ENCODE measurements at places on chromosomes 3 and 15. TPM values are rescaled to one million over a fixed set of nuclear protein-coding genes. Genes with fewer than 3 reads are reported as not detected.

- H3K27me3 ChIP-seq, result no peaks in the 10 kb centered on the region
- H3K4me3 ChIP-seq, result no peak overlapping the region
- no peaks in the 10 kb centered on the region for H3K36me3 ChIP-seq
- no peak for DNase-seq
Measured at GRCh38 chr3:71277341-71277740, 306.2 kb downstream of the FOXP1 start.

DNA sequence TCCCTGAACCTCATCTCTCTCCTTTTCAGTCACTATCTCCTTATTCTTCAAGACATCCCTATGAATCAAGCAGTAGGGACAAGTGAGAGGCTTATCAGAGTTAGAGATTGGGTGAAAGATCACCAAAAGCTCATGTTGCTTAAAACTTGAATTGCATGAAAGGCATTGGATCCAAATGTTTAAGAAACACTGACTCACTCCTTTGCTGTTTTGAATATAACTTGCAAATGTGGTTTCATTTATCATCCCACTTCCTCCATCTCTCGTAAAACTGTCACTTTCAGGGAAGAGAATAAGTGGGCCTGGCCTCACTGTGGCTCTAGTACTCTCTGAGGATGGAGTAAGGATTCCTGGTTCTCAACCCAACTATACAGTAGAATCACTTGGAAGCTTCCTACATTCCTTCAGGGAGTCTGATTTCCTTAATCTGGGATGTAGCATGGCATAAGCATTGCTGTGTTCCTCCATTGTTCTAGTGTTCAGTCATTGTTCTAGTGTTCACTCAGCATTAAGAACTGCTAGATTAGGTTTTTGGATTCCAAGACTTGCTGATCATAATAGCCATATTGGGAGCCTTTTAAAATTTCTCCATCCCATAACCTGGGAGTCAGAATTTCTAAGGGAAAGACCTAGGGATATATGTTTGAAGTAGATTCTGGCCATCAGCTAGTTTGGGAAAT is 171.8 kb downstream of the TMEM108 start:
- no peak overlapping the region for H3K4me3 ChIP-seq
- no peak overlapping the region for H3K27ac ChIP-seq

GRCh38 chr3:76212679-76213078 is 427.3 kb upstream of the ZNF717 start:
- no peak overlapping the region for H3K4me3 ChIP-seq
- H3K4me1 ChIP-seq, result no peaks in the 10 kb centered on the region
- H3K36me3 ChIP-seq, result no peaks in the 10 kb centered on the region
- H3K27me3 ChIP-seq, result no peaks in the 10 kb centered on the region
- no peak for DNase-seq
- no peak overlapping the region for H3K27ac ChIP-seq

DNA sequence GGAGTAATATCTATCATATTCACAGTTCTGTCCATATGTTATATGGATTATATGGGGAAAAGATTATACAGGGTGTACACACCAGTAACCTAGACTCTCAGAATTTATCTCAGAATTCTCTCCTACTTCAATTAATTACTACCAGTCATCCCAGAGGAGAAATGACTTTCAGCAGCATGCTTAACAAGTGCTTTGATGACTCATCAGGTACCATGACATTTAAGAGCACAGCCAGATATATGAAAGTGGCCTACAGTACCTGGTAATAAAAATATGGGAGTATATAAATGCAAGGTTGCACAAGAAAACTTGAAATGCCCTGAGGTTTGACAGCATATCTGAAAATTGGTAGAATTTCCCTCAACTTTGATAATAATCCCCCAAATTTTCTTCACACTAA is 1273.0 kb downstream of the OTOL1 start:
- H3K36me3 ChIP-seq, result no peaks in the 10 kb centered on the region
- H3K4me3 ChIP-seq, result no peak overlapping the region
- H3K4me1 ChIP-seq, result peaks cover 3% of the 10 kb centered on the region
- no peak overlapping the region for H3K27ac ChIP-seq
- no peak for DNase-seq
- H3K27me3 ChIP-seq, result no peaks in the 10 kb centered on the region

The GOLGA8G gene
- total RNA-seq, result not detected

GRCh38 chr15:28060005-28060404 is 39.1 kb downstream of the OCA2 start:
- no peak for DNase-seq
- no peak overlapping the region for H3K27ac ChIP-seq
- H3K36me3 ChIP-seq, result no peaks in the 10 kb centered on the region
- H3K27me3 ChIP-seq, result no peaks in the 10 kb centered on the region
- no peak overlapping the region for H3K4me3 ChIP-seq

The BNC1 gene
- total RNA-seq, result not detected

GRCh38 chr3:155846119-155846518 is 8.1 kb downstream of the SLC33A1 start:
- peaks cover under 1% of the 10 kb centered on the region for H3K4me1 ChIP-seq
- no peaks in the 10 kb centered on the region for H3K36me3 ChIP-seq
- DNase-seq, result no peak
- H3K27ac ChIP-seq, result no peak overlapping the region

- peaks cover 3% of the 10 kb centered on the region for H3K4me1 ChIP-seq
- no peaks in the 10 kb centered on the region for H3K27me3 ChIP-seq
- DNase-seq, result no peak
Measured at GRCh38 chr3:10371789-10372188, 50.9 kb upstream of the SEC13 start.

The EPHB3 gene
- total RNA-seq, result 2.3 TPM

The WDR93 gene
- total RNA-seq, result 0.51 TPM

DNA sequence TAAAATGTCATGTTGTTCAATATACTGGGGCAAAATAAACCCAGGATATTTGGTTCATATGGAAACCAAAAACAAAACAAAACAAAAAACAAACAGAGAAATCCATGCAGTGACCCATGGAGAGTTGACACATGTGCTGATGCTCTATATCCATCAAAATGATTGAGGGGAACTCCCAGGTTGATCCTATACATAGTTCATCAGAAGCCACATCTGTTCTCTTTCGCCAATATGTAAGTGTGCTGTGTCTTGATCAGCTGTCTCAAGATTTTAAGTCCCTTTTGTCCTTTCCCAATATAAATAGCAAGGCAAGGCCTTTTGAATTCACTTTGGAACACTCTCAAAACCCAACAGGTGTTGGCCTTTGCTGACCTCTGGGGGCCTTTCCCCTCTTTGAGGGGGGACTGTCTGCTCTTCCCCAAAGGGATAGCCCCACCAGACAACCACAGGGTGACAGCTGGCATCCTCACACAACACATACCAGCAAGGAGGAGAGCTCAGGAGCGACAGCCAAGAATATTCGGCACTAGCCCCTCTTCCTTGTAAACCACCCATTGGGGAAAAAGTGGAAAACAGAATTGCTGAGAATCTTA is 209.4 kb upstream of the CD96 start:
- peaks cover 19% of the 10 kb centered on the region for H3K4me1 ChIP-seq
- H3K36me3 ChIP-seq, result no peaks in the 10 kb centered on the region
- H3K27me3 ChIP-seq, result no peaks in the 10 kb centered on the region
- peak; percentile 27 for DNase-seq

DNA sequence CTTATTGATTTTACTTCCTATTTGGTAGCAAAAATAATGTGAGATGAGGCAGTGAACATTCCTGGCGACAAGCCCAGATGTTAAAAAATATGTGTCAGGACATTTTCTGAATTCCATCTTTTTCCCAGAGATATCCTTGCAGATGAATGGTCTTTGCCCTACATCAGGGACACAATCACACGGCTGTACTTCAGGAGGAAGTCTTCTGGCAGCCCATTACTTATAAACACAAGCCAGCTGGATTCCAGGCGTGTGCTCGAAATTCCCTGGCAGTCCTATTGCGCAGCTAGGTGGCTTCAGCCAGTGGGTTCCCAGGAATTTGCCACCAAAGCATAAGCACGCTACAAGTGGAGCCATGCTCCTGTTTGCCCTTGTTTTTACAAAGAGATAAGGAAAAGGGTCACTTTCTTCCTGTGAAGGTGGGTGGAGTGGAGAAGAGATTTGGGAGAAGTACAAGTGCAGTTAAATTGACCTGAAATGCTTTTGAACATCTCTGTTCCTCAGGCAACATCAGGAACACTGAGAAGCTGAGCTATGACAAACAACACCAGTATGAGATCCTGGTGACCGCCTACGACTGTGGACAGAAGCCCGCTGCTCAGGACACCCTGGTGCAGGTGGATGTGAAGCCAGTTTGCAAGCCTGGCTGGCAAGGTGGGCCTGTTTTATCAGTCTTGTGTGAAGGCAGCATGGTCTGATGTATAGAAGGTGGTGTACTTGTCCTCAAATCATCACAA is 257.1 kb upstream of the TRIM42 start:
- no peaks in the 10 kb centered on the region for H3K36me3 ChIP-seq
- no peaks in the 10 kb centered on the region for H3K27me3 ChIP-seq
- DNase-seq, result no peak
- H3K4me1 ChIP-seq, result peaks cover 21% of the 10 kb centered on the region

- H3K27me3 ChIP-seq, result no peaks in the 10 kb centered on the region
- H3K4me1 ChIP-seq, result no peaks in the 10 kb centered on the region
- no peak overlapping the region for H3K4me3 ChIP-seq
- H3K36me3 ChIP-seq, result no peaks in the 10 kb centered on the region
Measured at GRCh38 chr3:30183421-30183820, 423.0 kb upstream of the TGFBR2 start.

- no peak overlapping the region for H3K27ac ChIP-seq
- no peaks in the 10 kb centered on the region for H3K36me3 ChIP-seq
Measured at GRCh38 chr3:159804726-159805410, 183.8 kb upstream of the IL12A start.

DNA sequence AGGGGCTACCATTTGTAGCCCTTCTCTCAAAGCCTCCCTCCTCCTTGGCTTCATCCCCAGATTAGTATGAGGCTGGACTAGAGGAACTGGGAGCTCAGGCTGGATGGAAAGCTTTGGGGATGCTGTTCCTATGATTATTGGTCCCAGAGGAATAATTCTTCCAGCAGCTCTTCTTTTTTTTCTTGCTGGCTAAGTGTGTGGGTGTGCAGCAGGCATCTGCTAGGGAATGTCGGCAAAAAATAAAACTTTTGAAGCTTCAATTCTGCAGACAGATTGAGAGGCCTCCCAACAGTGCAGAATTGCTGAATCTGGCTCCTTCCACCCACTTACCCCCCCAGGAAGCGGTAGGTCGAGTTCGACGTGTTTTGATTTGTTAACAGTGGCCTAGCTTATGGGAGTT is 138.5 kb upstream of the ANKRD28 start:
- no peak for DNase-seq
- peaks cover 17% of the 10 kb centered on the region for H3K4me1 ChIP-seq
- no peak overlapping the region for H3K4me3 ChIP-seq
- H3K36me3 ChIP-seq, result no peaks in the 10 kb centered on the region
- H3K27ac ChIP-seq, result no peak overlapping the region

The PLAAT1 gene
- 5.0 TPM for total RNA-seq

The SHC4 gene
- total RNA-seq, result 2.2 TPM

- H3K27me3 ChIP-seq, result no peaks in the 10 kb centered on the region
- H3K4me3 ChIP-seq, result no peak overlapping the region
- H3K36me3 ChIP-seq, result no peaks in the 10 kb centered on the region
- H3K27ac ChIP-seq, result no peak overlapping the region
- no peak for DNase-seq
Measured at GRCh38 chr3:42718338-42718737, 15.7 kb upstream of the HHATL start.

GRCh38 chr15:85976102-85976501 is 103.6 kb upstream of the AGBL1 start:
- H3K4me3 ChIP-seq, result no peak overlapping the region
- no peak for DNase-seq
- H3K36me3 ChIP-seq, result no peaks in the 10 kb centered on the region
- no peak overlapping the region for H3K27ac ChIP-seq

The RASGRP1 gene
- 2.5 TPM for total RNA-seq

GRCh38 chr3:12759097-12759679 is at the start of gene TMEM40:
Gene TMEM40 (minus strand): TSS chr3:12759259. CDS start chr3:12749832, 9,427 bp downstream.
- H3K4me3 ChIP-seq, result no peak within 1 kb of the TSS
- H3K4me1 ChIP-seq, result peaks cover 4% of the 10 kb centered on the region
- no peak within 1 kb of the TSS for H3K27ac ChIP-seq
- no peak for DNase-seq

The RASL12 gene
- total RNA-seq, result 5.8 TPM

The C3orf49 gene
- total RNA-seq, result not detected

DNA sequence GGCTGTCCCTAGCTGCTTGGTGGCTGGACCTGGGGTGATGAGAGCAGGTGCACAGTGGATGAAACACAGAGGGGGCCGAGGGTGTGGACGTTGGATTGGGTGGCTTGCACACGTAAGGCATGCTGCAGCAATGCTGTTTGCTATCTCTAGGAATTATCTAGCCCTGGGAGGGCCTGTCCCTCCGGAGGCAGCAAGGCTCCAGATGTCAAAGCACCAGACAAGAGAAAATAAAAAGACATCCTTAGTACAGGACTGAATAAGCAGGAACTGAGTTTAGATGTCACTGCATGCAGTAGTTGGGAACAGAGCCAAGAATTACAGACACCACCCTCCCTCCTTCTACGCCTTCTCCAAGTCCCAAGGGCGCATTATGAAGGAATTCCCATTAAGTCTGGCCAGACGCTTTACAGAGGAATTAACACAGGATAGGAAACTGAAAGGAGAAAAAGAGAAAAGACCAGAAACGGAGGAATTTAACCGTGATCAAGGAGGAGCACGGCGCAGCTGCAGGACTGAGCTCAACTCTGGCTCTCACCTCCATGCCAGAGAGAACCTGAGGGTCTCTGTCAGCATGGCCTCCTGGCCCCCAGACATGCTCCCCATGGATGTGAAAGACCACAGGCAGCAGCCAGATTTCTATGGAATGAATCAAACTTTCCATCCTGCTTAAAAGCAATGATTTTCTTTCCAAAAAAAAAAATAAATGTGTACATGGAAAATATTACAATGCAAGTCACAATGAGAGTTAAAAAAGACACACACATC is 13.8 kb downstream of the ATP10A start:
- H3K4me3 ChIP-seq, result no peak overlapping the region
- H3K4me1 ChIP-seq, result peaks cover 24% of the 10 kb centered on the region
- H3K27me3 ChIP-seq, result no peaks in the 10 kb centered on the region
- no peak overlapping the region for H3K27ac ChIP-seq

DNA sequence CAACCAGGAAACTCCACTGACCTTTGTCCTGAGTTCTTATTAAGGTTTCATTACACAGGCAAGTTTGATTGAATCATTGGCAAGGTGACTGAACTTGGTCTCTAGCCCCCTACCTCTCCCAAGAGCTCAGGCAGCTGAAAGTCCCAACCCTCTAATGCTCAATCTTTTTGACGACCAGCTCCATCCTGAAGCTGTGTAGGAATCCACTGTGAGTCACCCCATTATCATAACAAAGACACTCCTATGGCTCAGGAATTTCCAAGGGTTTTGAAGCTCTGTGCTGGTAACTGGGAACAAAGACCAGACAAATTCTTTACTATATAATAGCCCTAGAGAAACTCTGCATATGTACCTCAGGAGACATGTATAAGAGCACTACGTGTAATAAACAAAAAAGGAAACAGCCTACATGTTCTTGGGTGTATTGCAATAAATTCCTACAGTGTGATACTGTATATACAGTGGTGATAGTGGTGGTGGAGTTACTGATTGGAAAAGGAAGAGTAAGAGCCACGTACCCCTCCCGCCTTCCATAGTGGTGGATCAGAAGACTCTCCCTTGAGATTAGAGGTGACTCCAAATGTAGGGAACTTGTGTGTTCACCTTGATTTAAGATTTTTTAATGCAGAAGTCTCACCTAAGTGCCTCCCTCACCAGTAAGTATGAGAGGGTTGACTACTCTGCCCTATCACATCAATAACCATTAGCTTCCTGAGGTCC is 116.6 kb downstream of the ST8SIA2 start:
- no peak overlapping the region for H3K4me3 ChIP-seq
- H3K36me3 ChIP-seq, result no peaks in the 10 kb centered on the region

- H3K36me3 ChIP-seq, result no peaks in the 10 kb centered on the region
- peaks cover 26% of the 10 kb centered on the region for H3K4me1 ChIP-seq
- H3K27me3 ChIP-seq, result no peaks in the 10 kb centered on the region
- H3K4me3 ChIP-seq, result no peak overlapping the region
- DNase-seq, result peak; percentile 50
Measured at GRCh38 chr3:149575961-149576564, 81.8 kb downstream of the WWTR1 start.

The RHCG gene
- total RNA-seq, result not detected

Data from neural progenitor cell (in vitro differentiated cells).